ENCODE measurements at places on chromosomes 3 and 15.

- DNase-seq, result no peak
Measured at GRCh38 chr15:87799838-87800237, 456.7 kb downstream of the NTRK3 start.

GRCh38 chr15:69881766-69882165 lies 216.0 kb downstream of the TLE3 start:
- no peak for DNase-seq

GRCh38 chr3:58065700-58066167 lies 57.5 kb downstream of the FLNB start:
- no peak for DNase-seq

- DNase-seq, result no peak
Measured at GRCh38 chr15:66746231-66746605, 44.2 kb downstream of the SMAD6 start.

GRCh38 chr3:138944929-138945708 lies 1.8 kb downstream of the FOXL2 start:
- no peak for DNase-seq

- no peak for DNase-seq
Measured at GRCh38 chr3:120177707-120178306, 83.6 kb upstream of the GSK3B start.

DNA sequence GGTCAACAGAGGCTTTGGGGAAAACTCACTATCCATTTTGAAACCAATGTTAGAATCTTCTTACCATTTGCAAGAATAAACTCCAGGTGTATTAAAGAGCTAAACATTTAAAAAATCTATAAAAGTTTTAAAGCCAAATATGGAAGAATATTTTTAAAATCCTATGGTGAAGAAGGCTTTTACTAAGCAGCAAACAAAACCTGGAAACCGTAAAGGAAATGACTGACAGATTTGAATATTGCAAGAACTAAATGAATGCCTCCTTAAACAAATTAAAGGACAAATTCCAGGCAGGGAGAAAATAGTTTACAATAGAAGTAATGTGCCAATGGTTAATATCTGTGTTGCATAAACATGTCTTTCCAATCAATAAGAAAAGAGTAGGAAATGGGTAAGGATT lies 68.1 kb downstream of the KLF15 start:
- DNase-seq, result no peak

DNA sequence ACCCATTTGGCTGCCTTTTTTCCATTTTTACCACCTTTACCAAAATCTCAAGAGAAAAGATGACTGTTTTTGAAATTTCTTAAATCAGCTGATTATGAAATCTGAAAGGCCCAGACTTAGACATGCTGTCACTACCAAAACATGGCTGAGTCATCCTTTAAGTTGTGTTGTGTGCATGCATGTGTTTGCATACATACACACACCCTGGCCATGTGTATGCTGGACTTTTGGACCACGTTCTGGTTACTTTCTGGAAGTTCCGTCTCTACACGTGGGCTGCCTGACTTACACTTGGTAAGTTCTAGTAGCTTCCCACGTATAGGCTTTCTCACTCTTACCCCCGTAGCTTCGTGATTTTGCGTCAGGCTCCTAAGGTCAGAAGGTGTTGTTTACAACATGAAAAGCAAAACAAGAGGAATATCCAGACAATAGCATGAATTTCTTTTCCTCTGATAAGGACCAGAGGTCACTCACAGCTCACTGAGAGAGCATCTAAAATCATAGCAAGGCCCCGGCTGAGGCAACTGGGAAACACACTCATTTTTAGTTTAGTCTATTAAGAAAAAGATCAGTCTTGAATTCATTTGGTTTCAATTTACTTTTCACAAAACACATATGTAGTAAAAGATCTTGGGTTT lies 62.4 kb downstream of the COL8A1 start:
- DNase-seq, result no peak

GRCh38 chr3:106703524-106703923 lies 673.7 kb upstream of the CCDC54 start:
- no peak for DNase-seq

- no peak for DNase-seq
Measured at GRCh38 chr15:44788748-44789147, 52.4 kb downstream of the TRIM69 start.

GRCh38 chr15:76344893-76345582 lies 8.5 kb downstream of the ISL2 start:
- DNase-seq, result no peak

- no peak for DNase-seq
Measured at GRCh38 chr15:67839499-67839928, 331 bp downstream of the RNU6-1 start.

DNA sequence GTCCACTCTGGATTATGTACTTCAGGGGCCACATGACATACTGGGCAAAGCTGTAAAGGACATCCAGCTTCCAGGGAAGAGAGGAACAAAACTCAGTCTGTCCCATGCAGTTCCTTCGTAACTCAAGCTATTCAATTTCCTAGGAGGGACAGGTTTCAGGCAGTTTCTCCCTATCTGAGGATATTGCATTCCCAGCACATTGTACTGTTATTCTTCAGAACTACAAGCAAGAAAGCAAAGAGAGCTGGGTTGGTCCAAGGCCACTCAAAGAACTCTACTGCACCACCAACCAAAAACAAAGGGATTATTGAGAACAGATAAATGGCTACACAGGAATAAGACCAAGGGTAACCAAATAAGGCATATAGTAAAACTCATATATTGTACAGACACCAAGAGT lies 117.6 kb upstream of the ARL6 start:
- no peak for DNase-seq

- DNase-seq, result no peak
Measured at GRCh38 chr3:76310089-76310488, 524.7 kb upstream of the ZNF717 start.
